Dermis microvascular lymphatic vessel endothelial cell (primary cell): ENCODE measurements at places on chromosomes 11 and 22.
A peak's percentile ranks its signal among the peaks of the same experiment; 100 is the strongest.

- no peak for DNase-seq
These were observed 8.4 kb upstream of the HDHD5 start for GRCh38 chr22:17167486-17167885.

GRCh38 chr11:32386770-32387377 lies 48.5 kb downstream of the WT1 start:
- no peak for DNase-seq

- DNase-seq = no peak
These were observed 53.8 kb upstream of the CD5 start for GRCh38 chr11:61048368-61049062.

DNA sequence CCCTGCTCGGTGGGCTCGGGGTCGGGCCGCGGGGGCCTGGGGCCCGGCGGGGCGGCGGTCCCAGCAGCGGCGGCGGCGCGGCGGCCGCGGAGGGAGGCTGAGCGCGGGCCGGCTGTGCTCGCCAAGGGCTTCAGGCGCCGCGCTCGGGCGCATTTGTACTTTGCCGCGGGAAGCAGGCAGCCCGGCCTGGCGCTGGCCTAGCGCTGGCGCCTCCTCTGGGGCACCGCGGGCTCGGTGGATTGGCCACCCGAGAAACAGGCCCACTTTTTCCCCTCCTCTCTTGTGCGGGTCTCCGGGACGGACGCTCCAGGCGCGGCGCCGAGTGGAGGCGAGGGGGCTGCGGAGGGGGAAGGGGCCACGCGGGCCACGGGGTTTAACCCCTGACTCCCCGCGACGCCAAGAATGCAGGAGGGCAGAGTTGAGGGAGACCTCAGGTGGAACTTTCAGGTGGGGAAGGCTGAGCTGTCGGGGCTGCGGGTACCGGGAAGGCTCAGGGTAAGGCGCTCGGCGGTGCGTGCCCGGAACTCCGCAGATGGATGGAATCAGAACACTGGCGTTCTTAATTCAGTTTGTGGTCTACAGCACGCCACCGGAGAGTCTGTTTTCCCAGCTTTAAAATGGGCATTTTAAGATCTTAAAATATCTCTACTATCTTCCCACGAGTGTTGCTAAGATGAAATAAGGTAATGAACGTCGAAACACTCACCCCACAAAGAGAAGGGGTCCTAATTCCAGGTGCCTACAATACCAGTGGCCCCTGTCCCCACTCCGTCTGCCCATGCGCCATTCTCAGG lies at the start of gene CHRDL2:
Gene CHRDL2 (minus strand): TSS at position 126 of the 794 bp plus-strand sequence. CDS start 538 bp downstream, outside the sequence.
- DNase-seq = no peak

- no peak for DNase-seq
These were observed 16.7 kb downstream of the TRPC6 start for GRCh38 chr11:101567071-101567470.

GRCh38 chr11:117099696-117100095 lies 1.5 kb upstream of the SIK3 start:
- no peak for DNase-seq

DNA sequence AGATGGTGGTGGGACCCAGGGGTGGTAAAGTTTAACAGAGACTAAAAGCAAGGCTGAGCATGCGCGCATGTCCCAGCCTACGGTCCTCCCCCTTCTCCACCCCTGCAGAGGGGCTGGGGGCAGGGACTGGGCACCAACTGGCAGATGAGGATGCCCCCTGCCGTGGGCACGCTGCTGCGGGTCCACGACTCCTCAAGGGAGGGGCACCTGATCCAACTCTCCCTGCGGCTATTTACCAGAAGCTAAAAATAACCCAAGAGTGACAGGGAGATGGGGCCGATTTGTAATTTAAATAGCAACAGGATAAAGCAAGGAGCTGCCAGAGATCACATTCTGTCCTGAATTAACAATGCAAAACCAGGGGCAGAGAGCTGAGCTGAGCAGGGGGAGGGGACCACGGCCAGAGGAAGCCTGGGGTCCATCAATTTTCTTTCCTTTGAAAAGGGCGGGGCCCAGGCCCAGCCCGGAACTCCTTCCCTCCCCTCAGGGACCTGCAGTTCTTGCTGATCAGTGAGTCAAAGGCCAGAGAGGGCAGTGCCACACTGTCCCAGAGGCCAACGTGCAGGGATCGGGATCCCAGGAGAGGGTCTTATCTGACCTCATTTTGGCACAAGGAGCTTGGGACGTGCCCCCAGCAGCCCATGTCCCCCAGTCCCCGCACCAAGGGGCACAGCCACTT lies 8.1 kb upstream of the DGKZ start:
- DNase-seq = no peak

DNA sequence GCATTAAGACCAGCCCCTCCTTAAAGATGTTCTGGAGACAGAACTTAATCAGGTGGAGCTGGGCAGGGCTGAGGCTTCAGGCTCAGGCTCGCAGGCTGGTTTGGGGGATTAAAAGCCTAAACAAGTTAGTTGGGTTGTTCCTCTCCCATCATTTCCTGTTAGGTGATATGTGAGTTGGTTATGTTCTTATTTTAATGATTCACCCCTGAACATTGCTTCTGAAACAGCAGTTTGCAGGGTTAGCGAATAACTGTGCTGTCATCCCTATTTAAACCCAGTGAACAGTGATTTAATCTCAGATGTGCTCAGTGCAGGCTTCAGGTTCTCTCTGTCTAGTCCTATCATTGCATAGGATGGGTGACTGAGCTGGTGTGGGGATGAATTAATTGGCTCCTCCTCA lies 47.4 kb upstream of the BIRC3 start:
- DNase-seq = no peak

DNA sequence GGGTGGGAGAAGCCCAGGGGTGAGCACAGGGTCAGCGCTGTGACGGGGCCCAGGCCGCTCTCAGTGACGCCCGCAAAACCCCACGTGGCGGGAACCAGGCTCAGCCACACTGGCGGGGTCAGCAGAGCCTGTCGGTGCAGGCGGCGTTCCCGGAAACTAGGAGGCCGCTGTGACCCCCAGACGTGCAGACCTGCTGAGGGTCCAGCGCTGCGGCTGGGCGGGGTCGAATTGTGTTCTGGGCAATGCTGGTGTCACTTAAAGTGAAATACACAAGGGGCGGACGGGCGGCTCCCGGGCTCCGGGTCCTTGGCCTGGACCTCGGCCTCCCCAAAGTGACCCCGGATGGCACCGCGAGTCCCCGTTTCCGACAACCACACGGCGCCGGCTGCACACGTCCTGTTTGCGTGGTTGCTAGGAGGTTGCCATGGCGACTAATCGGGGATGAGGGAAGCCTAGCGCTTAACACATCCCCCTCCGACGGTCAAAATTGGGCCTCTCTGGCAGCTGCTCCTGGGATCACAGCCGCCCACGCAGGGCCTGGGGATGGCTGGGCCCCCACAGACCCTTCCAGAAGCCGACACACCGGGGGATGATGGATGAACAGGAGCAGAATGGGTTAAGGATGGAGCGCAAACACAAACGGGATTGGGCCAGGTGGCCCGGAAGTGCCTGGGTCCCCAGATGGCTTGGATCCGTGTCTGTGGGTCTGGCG lies 81.7 kb upstream of the PRR5 start:
- peak; percentile 91 for DNase-seq

DNA sequence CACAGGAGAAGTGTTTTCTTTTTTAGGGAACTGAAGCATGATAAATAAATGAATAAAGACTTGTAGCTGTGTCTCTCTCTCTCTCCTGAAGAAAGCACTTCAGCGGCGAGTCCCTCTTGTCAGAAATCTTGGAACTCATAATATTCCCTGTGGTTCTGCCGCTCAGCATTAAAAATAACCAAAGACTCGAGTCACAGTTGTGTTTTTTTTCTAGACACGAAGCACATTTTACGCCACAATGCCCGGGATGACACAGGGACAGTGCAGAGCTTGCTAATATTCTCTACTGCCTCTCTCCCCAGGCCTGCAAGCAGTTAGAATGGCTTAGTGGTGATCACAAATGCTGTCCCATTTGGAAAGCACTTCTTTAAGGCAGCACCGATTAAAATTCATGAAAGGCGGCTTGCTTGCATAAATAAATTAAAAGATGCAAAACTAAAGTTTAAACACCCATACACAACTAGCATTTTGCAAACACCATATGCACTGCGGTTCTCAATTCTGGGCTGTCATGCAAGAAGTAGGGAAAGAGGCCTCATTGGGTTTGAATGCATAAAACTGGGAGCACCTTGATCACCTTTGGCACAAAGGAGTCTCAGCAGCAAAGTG lies 597.4 kb downstream of the SOX6 start:
- no peak for DNase-seq

DNA sequence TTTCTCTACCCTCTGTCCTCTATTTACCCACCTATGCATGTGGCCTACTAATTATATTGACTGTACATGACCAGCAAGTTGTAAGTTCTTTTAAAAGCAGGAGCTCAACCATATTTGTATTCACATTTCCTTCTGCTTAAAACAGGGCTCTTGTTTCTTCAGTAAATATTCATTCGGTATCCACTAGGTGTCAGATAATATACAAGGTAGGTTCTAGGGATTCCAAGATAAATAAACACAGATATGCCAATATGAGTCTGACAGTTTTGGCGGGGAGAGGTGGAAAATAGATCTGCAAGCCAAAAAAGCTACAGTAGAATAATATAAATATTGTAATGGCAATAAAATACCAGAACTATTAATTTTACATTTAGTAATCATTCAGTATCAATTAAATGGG lies 15.3 kb upstream of the RAB30 start:
- DNase-seq = peak; percentile 74

DNA sequence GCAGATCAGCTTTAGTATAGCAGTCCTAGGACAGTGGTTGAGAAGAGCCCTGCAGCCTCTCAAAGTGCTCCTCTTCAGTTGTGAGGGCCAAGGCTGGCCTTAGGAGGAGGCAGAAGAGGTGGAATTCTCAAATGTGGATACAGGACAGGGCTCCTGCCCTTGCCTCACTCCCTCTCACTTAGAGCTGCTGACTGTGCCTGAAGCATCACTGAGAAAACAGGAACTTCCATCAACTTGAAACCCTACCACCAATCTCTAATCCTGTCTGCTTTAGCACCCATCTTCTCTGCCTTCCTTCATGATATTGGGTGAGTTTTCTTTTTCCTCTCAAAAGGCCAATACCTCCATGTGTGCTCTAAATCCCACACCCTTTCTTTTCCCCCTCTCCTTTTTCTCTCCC lies 14.4 kb upstream of the UCP3 start:
- DNase-seq = no peak

- no peak for DNase-seq
These were observed 740.5 kb downstream of the BRD1 start for GRCh38 chr22:49087198-49087597.

DNA sequence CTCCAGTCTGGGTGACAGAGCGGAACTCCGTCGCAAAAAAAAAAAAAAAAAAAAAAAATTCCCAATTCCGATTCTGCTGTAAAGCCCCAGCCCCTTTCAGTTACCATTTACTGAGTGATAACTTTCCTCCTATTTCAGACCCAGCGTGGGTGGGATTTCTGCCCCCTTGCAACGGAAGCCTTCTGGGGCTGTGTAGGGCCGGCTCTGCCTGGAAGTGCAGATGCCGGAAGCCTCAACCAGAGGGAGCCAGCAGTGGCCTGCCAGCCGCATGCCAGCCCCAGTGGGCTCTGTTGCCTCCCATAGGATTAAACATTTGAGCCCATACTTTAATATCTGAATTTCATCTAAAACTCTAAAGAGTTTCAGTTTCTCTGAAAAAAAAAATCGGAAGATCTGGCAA lies 60.0 kb upstream of the NUP50 start:
- DNase-seq = no peak

- no peak for DNase-seq
These were observed 38.0 kb downstream of the TMEM123 start for GRCh38 chr11:102414559-102414958.

DNA sequence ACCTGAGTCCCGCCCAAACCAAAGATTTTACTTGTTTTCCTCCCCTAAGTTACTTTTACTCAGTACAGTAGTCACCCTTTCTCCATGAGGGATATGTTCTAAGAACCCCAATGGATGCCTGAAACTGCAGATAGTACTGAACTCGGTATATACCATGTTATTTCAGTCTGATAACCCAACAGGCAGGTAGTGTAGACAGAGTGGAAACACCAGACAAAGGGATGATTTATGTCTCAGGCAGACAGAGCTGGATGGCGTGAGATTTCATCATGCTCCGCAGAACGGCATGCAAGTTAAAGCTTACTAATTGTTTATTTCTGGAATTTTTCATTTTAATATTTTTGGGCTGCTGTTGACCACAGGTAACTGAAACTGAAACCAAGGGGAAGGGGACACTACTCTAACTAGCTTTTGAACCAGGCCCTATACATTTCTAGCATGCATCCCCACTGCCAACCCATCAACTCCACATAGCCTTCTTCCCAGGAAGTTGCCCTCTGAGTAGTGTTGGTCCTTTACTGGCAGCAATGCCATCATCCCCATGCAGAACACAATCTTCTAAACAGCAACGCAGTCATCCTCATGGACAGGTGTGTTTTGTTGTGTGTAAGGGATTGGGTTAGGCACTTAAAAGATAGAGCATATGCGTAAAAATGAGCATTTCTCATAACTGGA lies 27.7 kb downstream of the CSRP3 start:
- no peak for DNase-seq

GRCh38 chr11:22681281-22681812 lies 14.9 kb downstream of the GAS2 start:
- DNase-seq = no peak

DNA sequence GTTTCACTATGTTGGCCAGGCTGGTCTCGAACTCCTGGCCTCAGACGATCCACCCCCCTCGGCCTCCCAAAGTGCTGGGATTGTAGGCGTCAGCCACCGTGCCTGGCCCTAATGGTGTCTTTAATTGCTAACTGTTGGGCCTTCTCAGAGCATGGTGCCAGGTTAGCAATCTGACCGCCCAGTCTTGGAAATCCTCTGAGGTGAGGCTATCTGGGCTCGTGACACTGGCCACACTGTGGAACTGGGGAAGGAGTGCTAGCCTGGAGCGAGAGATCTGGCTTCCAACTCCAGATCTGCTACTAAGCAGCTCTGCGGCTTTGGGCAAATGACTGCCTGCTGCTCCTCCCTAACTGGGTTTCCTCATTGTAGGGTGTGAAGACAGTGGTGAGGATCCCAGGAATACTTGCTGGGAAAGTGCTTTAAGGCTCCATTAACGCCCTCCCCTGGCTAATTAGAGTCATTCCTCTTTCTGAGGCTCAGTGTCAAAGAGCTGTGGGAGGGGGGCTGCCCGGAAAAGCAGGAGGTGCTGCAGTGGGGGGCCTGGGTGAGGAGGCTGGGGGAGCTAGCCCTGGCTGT lies 35.4 kb downstream of the CHRDL2 start:
- DNase-seq = no peak
